CD4-positive, alpha-beta T cell treated with Interleukin-21 for 1 hour (primary cell): ENCODE measurements at places on chromosomes 1 and 21.

DNA sequence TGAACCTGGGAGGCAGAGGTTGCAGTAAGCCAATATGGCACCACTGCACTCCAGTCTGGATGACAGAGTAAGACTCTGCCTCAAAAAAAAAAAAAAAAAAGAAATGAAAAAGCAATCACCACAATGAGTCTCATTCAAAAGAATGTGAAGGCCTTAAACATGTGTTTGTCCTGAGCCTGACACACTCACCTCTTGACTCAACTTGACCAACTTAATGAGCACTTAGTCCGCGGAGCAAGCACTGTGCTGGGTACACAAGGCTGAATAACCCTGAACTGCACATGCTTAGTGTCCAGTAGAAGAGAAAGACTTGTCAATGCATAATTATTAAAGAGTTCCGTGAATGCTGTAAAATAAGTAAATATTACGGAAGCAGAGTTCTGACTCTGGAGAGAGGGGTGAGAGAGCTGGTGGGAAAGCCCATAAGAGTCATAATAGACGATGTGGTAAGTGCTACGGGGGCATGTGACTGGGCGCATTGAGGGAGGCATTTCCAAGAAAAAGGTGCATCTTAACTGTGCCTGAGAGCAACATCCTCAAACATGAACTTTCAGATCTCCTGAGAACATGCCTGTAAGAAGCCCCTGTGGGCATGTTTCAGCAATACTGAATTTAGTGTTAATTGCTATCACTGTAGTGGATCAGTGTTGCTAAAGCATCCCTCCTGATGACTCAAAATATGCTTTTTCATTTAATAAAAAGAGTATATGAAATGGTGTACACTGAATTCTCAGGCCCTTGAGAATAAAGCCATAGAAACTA is 27.2 kb downstream of the MCOLN2 start:
- DNase-seq: no peak

DNA sequence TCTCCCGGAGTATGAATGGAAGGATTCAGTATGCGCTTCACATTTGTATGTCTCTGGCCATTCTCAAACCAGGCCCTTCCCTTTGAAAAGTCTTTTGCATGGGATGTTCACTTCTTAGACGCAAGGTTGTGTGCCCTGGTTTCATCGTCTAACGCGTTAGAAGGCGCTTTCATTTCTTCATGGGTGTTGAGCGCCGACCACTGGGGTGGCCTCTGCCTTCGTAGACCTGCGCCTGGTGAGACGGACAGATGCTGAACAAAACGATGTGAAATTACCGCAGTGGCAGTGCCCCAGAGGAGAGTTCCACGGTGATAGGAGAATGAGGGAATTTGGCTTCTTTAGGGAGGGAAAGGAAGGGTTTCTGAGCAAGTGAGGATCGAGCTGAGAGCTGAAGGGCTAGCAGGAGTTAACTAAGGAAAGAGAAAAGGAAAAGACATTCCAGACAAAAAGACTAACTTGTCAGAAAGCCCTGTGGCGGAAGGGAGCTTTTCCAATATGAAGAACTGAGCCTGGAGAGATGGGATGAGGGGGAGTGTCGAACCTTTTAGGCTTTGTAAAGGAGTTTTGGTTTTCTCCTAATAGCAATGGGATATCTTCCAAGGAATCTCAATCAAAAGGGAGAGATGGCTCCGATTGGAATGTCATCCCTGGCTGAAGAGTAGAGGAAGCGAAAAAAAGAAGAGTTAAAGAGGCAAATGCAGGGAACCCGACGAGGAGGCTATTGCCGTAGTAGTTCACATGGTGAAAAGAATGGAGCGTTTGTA is 951 bp downstream of the GGPS1 start:
- peak; percentile 70 for DNase-seq

DNA sequence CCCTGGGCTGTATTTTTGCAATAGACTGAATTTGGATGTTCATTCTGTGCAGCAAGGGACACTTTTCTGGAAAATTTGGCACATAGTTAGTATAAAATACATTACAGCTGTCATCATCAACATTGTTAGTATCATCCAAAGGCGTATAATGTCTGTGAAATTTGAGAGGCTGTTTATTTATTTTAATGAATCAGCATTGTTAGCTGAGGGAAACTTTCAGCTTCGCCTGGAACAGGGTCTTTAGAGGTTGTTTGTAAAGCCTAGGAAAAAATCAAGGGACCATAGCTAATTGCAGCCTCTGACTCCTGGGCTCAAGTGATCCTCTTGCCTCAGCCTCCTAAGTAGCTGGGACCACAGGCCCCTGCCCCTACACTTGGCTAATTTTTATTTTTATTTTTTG is 106.8 kb upstream of the USP24 start:
- no peak for DNase-seq

GRCh38 chr1:1434131-1434823 is 1.2 kb upstream of the VWA1 start:
- no peak for DNase-seq

DNA sequence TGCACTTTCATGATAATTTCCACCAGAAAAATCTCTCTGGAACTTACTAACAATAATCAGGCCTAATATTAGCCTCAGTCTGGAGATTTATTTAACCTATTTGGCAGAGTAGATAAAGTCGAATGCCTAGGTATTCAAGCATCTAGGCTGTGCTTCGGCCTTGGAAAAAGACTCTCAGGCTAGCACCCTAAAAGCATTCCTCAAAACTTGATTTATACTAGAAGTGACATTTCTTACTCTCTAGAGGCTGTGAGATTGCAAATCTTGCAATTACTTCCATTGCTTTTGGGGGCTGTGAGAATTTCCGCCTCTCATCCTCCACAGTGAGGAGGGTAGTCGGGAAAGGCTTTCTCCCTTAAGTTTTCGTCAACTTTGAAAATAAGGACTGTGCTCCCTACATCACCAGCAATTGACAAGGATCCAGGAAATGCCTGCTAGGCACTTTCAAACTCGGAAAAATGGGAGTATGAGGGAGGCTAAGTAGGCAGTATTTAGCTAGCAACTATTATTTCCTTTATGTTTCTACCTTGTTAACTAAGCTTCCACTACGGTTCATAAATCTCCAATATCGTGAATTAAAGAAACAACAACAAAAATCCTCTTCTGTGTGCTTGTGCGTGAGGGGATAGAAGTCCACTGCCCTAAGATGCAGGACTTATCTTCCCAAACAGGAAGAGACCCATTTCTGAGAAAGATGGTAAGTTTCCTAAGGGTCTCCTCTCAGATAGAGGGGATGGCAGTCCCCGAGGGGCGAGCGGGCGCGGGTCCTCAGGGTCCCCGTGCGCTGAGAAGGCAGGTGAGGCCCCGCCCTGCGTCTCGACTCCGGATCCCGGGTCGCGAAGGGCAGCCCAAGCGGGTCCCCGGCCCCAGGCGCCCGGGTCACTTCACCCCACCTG is 1.1 kb upstream of the LMO4 start:
- DNase-seq: no peak

GRCh38 chr1:235942625-235942934 is 75.9 kb upstream of the LYST start:
- DNase-seq: no peak

DNA sequence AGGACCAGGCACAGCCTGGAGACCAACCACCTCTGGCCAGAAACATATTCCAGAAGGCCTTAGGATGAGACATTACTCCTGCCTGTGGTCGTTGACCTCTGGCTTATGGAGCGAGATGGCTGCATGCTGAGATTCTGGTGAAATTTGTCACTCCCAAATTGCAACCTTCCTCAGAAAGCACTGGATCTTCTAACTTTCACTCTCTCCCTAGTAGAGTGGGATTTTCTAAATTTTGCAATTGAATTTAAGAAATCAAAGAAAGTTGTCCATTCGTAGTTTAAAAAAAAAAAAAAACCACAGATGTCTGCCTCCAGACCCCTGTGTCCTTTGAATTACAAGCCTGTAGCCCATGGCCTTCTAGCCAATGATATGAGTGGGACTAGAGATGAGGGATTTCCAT is 28.6 kb upstream of the IL10 start:
- DNase-seq: no peak

DNA sequence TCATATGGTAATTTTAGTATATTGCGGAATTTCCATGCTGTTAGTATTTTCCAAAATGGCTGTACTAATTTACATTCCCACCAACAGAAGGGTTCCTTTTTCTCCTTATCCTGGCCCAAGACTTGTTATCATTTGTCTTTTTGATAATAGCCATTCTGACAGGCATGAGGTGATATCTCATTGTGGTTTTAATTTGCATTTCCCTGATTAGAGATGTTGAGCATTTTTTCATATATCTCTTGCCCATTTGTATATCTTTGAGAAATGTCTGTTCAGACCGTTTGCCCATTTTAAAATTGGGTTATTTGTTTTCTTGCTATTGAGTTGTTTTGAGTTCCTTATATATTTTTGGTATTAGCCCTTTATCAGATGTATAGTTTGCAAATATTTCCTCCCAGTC is 14.0 kb downstream of the CAPZA1 start:
- no peak for DNase-seq

GRCh38 chr1:213171711-213172110 is 120.7 kb downstream of the RPS6KC1 start:
- DNase-seq: no peak
